ENCODE measurements at places on chromosomes 4 and X.

DNA sequence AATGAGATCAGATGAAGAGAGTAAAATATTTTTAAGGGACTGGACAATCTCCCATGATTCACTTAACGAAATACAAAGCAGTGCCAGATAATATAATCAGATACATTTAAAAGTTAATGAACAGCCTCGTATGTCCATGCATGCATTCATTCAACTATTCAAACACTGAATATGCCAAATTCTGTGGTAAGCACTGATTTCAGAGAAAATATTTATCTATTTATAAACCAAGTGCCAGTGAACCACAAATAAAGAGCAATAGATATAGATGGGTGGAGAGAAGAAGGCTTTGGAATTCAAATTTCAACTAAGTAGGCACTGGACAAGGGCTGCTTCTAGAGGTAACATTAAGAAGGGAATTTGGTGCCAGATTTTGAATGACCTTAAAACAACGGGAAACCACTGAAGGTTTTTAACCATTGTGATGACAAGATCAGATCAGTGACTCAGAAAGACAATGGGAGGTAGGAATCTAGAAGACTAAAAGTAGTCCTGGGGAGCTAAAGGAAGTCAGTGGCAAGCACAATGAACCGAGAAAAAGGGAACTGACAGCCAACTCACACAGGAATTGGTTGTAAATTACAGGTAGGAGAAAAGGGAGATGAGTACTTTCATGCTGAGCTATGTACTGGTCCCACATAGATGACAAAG lies 14.2 kb downstream of the ELOVL6 start:
- DNase-seq, result no peak

DNA sequence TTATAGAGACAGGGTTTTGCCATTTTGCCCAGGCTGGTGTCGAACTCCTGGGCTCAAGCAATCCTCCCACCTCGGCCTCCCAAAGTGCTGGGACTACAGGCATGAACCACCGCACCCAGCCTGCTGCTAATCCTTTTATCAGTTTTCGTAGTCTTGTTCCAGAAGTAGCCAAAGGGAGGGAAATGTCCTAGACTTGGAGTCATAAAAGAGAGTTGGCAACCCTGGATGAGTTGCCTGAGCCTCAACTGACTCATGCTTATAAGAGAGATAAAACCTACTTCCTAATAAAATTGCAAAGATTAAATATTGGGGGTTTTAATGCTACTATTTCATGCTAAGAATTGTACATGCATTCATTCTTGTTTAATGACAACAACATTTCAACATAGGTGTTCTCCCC lies 44.3 kb downstream of the CD40LG start:
- no peak for DNase-seq

DNA sequence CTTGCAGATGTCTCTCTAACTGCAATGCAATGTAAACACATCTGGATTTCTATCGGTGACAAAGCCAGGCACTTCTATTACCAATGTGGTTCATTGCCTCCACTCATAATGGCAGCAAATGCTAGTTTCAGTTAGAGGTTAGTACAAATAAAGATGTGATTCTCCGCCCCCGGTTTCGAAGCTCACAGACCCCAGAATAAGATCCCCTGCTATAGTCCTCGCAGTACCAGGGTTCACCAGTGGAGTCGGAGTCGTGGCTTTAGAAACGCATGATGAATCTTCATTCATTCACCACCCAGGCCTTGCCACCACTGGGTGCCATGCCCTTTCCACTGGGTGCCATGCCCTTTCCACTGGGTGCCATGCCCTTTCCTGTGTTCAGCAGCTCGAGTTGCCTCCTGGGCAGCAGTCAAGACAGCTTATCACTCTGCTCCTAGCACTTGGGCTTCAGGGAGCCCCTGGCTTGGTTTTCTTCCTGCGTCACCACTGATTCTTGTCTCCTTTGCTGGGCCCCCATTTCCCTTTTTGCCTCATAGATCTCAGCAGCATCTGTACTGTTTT lies 3.5 kb upstream of the NAA10 start:
- DNase-seq, result no peak

DNA sequence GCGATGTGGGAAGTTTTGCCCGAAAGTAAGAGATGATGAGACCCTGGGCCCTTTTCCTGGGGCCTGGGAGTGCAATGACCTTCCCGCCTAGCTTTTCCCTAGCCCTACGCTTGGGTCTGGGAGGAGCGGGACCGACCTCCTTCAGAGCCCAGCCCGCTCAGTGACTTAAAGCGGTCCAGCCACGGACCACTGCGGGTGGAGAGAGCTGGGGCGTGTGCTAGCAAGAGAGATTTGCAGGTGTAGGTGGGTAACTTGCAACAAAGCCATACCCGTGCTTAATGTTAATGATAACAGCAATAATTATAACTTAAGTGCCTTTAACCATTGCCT lies 503 bp upstream of the PDE5A start:
- DNase-seq, result no peak
